ENCODE measurements at places on chromosomes 3 and 15. TPM values are rescaled to one million over a fixed set of nuclear protein-coding genes. Genes with fewer than 3 reads are reported as not detected.
A peak's percentile ranks its signal among the peaks of the same experiment; 100 is the strongest.

- DNase-seq: no peak
Observed at GRCh38 chr3:53260286-53260785, 4.5 kb upstream of the TKT start.

DNA sequence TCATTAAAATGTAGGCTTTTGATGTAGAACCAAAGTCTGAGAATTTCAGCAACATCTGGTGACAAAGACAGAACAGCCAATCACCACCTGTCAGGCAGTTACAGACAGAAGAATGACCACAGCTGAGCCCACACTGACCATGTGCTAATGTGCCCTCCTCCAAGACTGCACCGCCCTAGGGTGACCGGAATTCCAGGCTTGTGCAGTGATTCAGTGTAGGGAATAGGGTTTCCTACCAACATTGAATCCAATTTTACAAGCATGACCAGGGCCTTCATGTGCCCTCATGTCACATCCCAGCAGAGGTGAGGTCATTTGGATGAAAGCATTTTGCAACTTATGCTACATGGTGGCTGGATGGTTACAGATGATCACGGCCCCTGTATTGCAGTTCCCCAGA, 412.5 kb downstream of the SOX2 start:
- no peak for DNase-seq

- DNase-seq: no peak
Observed at GRCh38 chr3:170003881-170004356, 33.9 kb upstream of the GPR160 start.

The GCSAM gene
- total RNA-seq: 0.41 TPM

The STAC gene
- total RNA-seq: 32.6 TPM

DNA sequence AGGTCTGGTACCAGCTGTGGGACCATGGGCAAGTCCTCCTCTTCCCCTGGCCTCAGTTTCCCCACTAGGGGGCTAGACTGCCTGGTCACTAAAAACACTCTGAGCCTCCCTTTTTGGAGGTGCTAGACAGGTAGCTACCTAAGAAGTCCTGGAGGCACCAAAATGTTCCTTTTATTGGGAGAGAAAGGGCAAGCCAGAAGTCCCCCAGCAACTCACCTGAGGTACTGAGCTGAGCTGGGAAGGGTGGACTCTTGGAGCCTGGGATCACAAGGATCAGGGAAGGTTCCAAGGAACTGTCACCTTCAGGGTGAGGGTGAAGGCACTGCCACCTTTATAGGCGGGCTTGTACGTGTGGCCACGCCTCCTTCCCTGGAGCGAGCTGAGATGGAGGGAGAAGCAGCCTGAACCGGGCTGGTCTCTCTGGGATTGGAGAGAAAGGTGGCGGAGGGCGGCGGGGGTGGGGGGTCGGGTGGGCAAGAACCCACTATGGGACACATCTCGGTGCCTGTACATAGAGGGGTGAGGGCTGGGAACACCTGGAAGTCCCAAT, at the start of gene CYP1A1:
Gene CYP1A1 (minus strand): TSS at position 304 of the 550 bp plus-strand sequence. CDS start 2,431 bp downstream, outside the sequence.
- no peak for DNase-seq

- DNase-seq: no peak
Observed at GRCh38 chr15:77712438-77712837, 79.7 kb upstream of the LINGO1 start.

- DNase-seq: no peak
Observed at GRCh38 chr3:115500795-115501194, 122.5 kb upstream of the GAP43 start.

DNA sequence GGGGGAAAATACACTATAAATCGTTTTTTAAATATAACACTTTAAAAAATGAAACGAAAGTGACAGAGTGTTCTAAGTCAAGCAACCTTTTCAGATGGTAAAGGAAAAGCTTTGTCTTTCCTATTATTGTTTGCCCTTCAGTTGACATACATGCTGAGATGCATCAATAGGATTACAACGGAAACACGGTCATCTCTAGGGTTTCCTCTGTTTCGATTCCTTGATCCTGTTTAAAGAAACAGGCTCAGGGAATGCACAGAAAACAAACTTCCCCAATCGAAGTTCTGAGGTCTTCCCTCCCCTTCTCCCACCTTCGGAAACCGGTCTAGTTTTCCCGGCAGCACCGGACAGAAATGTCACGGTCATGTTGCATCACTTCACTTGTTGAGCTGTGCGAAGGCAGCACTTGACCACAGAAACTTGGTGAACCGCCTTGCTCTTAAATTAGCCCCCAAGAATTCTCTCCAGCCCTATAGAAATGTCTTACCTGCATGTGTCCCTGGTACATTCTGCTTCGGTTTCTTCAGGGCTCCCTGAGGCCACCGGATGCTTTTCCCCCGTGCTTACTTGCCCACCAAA, 556 bp downstream of the PEX5L start:
- no peak for DNase-seq

The CPA3 gene
- total RNA-seq: 10.2 TPM

DNA sequence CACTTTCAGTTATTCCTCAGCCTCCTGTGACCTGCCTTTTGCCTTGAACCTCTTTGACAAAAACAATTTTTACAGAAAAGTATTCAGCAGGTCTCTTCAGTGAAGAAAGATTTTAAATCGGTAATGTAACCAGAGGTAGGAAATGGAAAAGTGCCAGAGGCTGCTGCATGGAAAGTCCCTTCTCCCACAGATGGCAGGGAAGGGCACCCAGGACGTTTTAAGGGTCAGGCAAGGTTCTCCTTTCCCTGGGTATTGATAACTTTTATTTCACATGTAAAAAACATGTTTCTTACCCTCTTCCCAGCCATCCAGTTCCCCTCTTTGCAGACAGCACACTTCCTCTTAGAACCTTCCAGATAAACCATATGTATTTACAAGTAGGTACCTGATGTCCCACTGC, 185.6 kb downstream of the OR4M2 start:
- DNase-seq: no peak

DNA sequence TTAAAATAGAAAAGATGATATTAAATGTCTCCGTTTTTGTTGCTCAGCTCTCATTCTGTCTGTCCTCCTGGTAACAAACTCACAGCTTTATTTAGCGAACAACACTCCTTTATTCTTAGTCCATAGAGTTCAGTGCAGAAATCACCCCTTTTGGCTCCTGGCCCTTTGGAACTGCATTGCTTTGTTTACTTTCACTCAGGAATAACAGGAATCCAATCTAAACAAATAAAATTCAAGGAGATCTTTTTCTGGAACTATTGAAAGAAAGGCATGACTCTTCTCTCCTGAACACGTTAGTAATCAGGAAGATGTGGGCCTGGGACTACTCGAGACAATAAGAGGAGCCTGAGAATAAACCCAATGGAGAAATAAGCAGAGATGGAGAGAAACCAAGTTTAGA, 409.2 kb downstream of the DIPK2A start:
- DNase-seq: peak; percentile 13

The CLEC3B gene
- total RNA-seq: 57.1 TPM

DNA sequence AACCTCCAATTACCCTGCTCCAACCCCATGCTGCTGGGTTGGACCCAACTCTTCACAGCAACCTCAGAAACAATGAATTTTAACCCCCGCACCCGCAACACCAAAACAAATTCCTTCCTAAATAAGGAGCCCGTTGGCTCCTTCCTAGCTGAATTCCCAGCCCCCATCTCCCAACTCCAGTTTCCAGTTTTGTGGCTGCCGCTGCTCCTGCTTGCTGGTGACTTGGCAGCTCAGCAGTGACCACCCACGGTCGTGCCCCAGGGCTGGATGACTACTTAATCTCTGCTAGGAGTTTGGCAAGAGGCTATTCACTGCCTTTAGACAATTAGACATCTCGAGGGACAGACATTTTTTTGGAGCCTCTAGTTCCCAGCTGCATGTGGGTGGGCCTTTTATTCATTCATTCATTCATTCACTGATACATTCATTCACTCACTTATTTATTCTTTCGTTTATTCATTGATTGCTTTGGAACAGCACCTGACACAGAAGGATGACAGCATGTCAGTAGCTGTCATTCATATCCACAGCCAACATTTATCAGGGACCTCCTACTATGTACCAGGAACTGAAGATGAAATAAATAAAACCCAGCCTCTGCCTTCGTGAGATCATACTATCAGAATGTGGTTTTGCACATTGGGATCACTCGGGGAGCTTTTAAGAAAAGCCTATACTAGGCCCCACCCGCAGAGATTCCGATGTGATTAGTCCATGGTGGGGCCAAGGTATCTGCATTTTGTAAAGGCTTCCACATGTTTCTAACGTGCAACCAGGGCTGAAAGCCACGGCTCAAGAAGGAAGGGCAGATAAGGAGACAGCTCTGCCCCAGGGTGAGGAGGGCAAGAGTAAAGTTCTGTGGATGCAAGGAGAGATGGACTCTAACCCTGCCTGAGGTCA, 256.5 kb downstream of the SHQ1 start:
- DNase-seq: peak; percentile 64

- no peak for DNase-seq
Observed at GRCh38 chr3:155742349-155742965, 2.4 kb downstream of the PLCH1 start.

GRCh38 chr3:73508330-73508954, 116.3 kb downstream of the PDZRN3 start:
- DNase-seq: peak; percentile 85

GRCh38 chr15:57152666-57153539, 223.4 kb upstream of the CGNL1 start:
- peak; percentile 54 for DNase-seq

The MST1 gene
- total RNA-seq: 8.1 TPM

The A4GNT gene
- total RNA-seq: not detected

The HACL1 gene
- total RNA-seq: 14.0 TPM

GRCh38 chr3:160612386-160613075, 47.2 kb upstream of the KPNA4 start:
- peak; percentile 89 for DNase-seq

DNA sequence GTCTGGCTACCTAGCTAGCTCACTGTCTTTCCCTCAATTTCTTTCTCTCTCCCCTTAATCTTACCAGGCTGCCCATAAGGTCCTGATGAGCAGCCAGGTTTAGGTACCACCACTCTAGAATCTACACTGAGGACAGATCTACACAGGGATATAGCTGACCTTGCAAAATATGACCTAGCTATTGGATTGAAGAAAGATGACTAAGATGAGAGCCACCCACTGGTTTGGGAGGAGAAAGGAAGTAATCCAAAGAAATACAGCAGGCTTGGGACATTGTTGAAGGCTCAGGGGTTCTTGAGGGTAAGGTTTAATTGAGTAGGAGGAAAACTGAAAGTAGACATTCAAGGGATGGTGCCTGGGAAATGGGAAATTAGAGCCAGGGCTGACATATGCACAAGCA, 142.0 kb upstream of the TMC3 start:
- DNase-seq: no peak

- no peak for DNase-seq
Observed at GRCh38 chr15:88985547-88986393, 72.6 kb upstream of the MFGE8 start.

The TNIK gene
- total RNA-seq: 56.6 TPM

GRCh38 chr15:22806156-22806555, 19.7 kb downstream of the NIPA1 start:
- DNase-seq: no peak

The TGFBR2 gene
- total RNA-seq: 98.7 TPM

DNA sequence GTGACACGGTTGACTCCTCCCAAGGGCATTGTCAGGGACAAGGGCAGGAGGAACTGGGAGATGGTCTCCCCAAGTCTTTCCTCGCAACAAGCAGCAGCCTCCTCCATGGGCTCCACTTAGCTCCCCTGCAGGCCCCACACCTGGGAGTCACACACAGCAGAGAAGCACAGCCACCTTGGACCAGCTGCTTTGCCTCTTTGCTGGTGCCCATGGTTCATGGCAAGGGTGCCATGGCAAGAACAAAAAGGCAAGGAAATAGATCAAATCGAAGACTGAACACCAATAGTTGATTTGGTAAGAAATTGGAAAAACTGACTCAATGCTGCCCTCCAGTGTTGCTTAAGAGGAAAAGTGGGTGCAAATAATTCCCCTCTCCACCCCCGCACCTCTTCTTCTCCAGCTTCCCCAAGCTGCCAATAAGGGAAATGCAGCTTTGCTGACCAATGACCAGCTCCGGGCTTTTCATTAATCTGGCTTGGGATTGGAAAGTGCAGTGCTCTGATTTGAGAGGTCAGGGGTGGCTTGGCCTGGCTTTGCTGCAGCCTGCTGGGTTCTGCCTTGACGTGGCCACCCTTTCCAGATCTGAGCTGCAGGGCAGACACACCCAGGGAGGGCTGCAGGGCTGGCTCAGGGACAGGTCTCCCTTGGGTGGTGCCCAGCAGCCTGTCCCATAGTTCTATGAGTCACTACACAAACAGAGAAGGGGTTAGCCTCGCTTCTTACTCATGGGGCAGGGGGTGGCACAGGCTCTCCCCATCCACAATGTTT, 162.0 kb downstream of the KLF13 start:
- peak; percentile 87 for DNase-seq

Data from tongue (tissue), 3 donors.